NCI-H446 treated with DMSO at 0.1 percent for 48 hours (cell line): ENCODE measurements at places on chromosomes 13 and 19.

DNA sequence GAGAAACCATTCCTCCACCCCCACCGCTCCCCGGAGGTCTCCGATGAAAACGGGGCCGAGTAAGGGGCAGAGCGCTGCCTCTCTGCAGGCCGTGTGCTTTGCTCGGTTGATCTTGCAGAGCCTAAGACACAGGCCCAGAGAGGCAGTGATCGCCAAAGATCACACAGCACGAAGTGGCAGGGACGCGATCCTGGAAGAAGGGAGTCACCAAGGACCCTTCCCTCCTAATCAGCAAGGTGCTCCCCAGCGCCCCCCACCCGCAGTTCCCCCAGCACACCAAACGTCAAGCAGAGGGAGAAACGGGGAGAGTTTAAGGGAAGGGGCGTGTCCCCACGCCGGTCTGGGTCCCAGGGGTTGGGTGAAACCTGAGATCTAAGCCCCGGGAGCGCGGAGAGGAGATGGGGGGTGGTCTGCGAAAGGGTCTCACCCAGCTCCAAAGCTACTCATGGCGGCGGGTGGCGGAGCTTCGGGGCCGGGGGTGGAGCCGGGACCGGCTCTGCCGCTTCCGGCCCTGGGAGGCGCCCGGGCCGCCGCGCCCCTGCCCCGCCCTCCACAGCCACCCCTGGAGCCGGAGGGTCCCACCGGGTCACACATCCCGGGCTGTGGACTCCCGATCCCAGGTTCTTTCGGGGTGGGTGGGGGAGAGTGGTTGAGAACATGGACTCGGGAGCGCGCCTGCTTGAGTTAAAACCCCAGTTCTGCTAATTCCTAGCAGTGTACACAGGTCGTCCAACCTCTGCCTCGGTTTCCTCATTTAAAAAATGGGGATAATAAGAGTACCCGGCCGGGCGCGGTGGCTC is at the start of gene EML2:
Gene EML2, minus strand, starts transcription at position 468 of the 800 bp plus-strand sequence. Its CDS starts 21 bp downstream, at position 447.
- DNase-seq, result peak; percentile 5

GRCh38 chr13:69879936-69880335 is 227.7 kb upstream of the ATXN8OS start:
- DNase-seq, result no peak

GRCh38 chr13:110471156-110471832 is 90.2 kb downstream of the RAB20 start:
- DNase-seq, result no peak

- no peak for DNase-seq
Measured at GRCh38 chr13:74062933-74063332, 71.3 kb downstream of the KLF12 start.

- DNase-seq, result no peak
Measured at GRCh38 chr13:73142071-73142470, 83.3 kb downstream of the KLF5 start.

GRCh38 chr19:46863818-46864629 is 3.2 kb downstream of the ARHGAP35 start:
- peak; percentile 29 for DNase-seq

GRCh38 chr13:29465741-29466293 is 129.7 kb downstream of the SLC7A1 start:
- DNase-seq, result no peak
